ENCODE measurements at places on chromosomes 5 and 9. TPM values are rescaled to one million over a fixed set of nuclear protein-coding genes. Genes with fewer than 3 reads are reported as not detected.

Gene NFX1
- total RNA-seq = 34.0 TPM

Gene IFNK
- total RNA-seq = not detected

Gene IL31RA
- total RNA-seq = not detected

DNA sequence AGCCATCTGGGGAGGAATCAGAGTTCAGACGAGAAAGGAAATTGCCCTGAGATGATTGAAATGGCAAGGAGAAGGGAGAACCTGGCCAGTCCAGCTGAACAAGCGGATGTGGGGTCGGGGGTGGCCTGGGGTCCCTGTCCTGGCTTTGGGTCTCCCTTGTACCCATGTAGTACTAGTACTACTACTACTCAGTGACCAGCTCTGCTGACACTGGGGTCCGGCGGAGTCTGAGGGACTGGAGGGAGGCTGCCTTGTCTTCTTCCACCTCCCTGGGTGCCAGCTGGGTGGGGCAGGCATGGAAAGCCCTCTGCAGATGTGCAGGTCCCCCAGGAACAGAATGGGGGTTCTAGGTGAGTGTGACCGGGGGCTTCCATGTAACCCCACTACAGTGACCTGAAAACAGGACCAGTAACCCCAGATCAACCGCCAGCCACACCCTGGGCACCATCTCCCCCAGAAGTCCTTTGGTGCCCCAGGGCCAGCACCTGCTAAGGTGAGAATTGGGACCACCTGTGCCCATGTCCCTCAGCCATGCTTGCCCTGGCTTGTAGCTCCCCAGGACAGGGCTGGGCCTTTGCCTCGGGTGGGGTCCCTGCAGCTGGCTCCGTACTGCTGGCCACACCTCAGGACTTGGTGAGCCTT is 89.1 kb upstream of the COL5A1 start:
- DNase-seq = peak; percentile 69

DNA sequence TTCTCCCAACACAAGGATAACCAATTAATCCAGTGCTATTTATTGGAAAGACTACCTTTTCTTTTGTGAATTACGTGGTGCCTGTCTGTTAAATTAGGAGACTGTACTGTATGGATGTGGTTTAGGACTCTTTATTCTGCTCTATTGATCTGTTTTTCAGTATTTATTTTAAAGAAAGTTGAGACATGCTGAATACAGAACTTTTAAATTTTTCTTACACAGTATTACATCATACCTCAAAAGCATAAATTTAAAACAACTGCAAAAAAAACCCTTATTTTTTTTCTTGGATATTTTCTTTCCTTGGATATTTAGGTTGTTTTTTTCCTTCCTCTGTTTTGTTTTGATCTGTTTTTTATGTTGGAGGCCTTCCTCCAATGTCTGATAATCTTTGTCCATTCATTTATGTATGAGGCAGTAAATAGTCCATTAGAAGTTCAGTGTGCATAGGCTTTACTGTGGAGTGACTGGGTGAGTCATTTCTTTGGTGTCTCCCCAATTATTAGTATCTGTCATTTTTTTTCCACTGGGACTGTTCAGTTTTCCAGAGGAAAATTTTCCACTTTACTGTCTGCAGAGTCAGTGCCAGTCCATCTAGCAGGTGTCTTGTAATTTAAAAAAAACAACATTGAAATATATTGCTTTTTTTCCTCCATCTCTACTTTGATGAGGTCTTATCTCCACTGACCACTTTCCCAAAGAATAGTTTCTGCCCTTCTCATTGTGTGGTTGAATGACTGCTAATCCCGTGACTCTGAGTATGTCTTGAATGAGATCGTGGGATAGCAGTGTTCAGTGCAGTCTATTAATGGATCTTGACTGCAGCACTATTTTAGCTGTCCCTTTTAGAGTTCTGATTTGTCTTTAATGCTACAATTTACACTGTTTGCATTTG is 15.2 kb downstream of the CYSTM1 start:
- DNase-seq = peak; percentile 91

DNA sequence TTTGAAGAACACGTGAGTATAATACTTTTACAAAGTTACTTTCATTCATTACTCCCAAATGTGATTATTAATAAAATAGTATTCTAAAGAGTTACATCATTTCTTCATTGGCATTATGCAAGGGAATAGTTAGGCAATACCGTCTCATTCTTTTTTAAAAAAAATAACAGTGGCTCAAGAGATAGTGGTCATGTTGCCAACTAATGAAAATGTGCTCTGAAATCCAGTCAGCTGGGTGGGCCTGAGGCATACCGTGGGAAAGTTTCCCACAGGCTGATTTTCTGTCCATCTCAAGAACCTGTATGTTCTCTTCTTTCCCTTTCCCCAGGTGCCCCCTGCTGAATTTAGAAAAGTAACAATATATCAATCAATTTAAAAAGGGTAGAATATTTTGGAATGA is 40.8 kb upstream of the ROPN1L start:
- DNase-seq = no peak

- no peak for DNase-seq
Measured at GRCh38 chr5:153135411-153135810, 355.1 kb upstream of the GRIA1 start.

GRCh38 chr5:127046343-127047072 is 16.1 kb upstream of the MARCHF3 start:
- DNase-seq = no peak

- DNase-seq = no peak
Measured at GRCh38 chr5:36523450-36523849, 83.0 kb upstream of the SLC1A3 start.

GRCh38 chr5:126100767-126101166 is 322.4 kb upstream of the GRAMD2B start:
- no peak for DNase-seq

DNA sequence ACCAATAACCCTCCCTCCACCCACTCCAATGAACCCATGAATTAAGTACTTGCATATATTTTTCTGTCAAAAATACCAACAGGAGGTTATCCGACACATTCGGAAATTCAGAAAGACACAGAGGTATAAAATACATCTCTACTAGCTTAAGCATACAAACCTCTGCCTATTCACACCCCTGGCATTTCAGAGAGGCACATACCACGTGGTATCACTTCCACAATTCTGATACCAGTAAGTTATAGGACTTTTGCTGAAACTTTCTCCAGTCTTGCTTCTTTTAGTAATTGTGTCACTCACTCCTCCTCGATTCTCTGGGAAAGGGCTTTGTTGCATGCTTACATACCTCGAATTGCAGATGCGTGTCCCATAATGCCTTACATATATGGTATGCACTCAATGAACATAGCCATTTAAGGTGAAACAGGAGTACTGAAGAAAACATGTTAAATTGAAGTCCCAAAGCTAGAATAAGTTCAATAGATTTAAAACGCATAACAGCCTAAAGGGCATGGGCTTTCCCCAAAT is 58.1 kb downstream of the TLE1 start:
- no peak for DNase-seq

GRCh38 chr5:1651971-1652872 is 128.5 kb upstream of the LPCAT1 start:
- DNase-seq = peak; percentile 85
